ENCODE measurements at places on chromosomes 3 and 15. TPM values are rescaled to one million over a fixed set of nuclear protein-coding genes. Genes with fewer than 3 reads are reported as not detected.
A peak's percentile ranks its signal among the peaks of the same experiment; 100 is the strongest.

The TMCC1 gene
- 38.3 TPM for total RNA-seq

The SH2D7 gene
- total RNA-seq, result not detected

The LMAN1L gene
- total RNA-seq, result 7.8 TPM

The MORC1 gene
- total RNA-seq, result not detected

The TRPM1 gene
- total RNA-seq, result not detected

The DUOXA2 gene
- total RNA-seq, result not detected

The BCHE gene
- 37.1 TPM for total RNA-seq

The SHF gene
- total RNA-seq, result 7.9 TPM

The TMEM212 gene
- not detected for total RNA-seq

The CORO2B gene
- 5.3 TPM for total RNA-seq

The ZNF385D gene
- 12.3 TPM for total RNA-seq

The PYDC2 gene
- not detected for total RNA-seq

GRCh38 chr3:48493203-48493501 is 10.8 kb downstream of the SHISA5 start:
- no peak overlapping the region for H3K27ac ChIP-seq
- H3K4me1 ChIP-seq, result no peaks in the 10 kb centered on the region
- no peak overlapping the region for H3K4me3 ChIP-seq
- no peak for DNase-seq
- H3K27me3 ChIP-seq, result no peaks in the 10 kb centered on the region

- H3K36me3 ChIP-seq, result peaks cover 22% of the 10 kb centered on the region
- peaks cover 44% of the 10 kb centered on the region for H3K4me1 ChIP-seq
- DNase-seq, result no peak
- peak overlapping the region; percentile 93 for H3K27ac ChIP-seq
- no peaks in the 10 kb centered on the region for H3K27me3 ChIP-seq
- peak overlapping the region; percentile 96 for H3K4me3 ChIP-seq
Measured at GRCh38 chr15:78438619-78439285, 736 bp downstream of the IREB2 start.

DNA sequence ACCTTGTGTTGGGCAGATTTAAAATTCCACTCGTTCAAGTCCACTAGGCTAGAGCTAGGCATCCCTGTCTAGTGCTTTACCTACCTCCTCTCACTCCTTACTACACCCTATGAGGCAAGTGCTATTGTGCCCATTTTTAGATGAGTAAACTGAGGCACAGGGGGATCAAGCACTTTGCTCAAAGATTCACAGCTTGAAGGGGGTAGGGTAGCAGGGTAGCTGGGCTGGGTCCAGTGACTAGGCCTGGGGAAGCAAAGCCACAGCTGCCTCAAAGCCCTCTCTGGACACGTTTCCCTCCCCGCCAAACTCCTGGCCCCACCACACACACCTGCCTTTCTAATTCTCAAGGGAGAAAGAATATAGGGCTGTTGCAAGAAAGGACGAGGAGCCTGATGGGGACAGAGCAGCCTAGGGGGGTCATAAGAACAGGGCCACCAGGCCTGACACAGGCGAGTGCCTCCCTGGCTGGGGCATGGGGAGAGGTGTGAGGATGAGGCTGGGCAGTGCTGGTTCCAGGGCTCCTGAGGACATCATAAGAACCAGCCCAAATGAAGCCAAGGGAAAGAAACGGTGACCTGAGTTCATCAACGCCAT is 34.8 kb upstream of the SFMBT1 start:
- H3K36me3 ChIP-seq, result no peaks in the 10 kb centered on the region
- no peak overlapping the region for H3K4me3 ChIP-seq
- no peaks in the 10 kb centered on the region for H3K27me3 ChIP-seq

DNA sequence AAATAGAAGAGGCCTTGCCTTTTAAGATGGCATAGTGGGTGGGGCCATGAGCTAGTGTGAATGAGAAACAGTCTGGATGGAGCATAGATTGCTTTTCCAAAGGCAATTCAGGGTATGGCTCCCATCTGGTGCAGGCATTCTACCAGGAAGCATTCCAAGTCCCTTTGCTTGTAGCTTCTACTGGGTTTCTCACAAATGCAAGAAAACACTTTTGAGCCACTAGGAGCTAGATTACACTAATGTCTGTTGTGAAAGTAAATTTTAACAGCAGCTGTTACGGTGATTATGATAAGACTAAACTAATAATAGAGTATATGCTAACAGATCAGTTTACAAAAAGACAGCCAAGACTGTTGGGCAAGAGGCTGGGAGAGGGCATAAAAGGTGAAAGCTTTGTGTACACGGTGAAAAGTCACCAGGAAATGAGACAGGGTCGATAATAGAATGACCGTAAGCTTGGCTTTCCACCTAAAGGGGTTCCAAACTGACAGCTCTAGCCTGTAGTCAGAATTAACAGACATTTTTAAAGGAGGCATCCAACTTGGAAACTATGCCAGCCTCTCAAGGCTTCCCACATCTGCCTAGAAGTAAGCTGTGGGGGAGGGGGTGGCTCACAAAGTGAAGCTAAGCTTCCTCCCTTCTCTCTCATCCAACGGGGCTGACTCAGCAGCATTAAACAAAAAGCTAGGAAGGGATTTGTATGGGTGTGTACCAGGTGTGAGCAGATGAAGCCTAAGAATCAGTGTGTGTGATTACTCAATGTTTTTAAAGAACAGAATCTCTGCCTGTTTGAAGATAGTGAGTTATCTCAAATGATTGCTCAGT is 61.1 kb upstream of the GPD1L start:
- H3K4me3 ChIP-seq, result no peak overlapping the region
- H3K27ac ChIP-seq, result peak overlapping the region; percentile 70
- DNase-seq, result no peak
- H3K4me1 ChIP-seq, result peaks cover 11% of the 10 kb centered on the region

DNA sequence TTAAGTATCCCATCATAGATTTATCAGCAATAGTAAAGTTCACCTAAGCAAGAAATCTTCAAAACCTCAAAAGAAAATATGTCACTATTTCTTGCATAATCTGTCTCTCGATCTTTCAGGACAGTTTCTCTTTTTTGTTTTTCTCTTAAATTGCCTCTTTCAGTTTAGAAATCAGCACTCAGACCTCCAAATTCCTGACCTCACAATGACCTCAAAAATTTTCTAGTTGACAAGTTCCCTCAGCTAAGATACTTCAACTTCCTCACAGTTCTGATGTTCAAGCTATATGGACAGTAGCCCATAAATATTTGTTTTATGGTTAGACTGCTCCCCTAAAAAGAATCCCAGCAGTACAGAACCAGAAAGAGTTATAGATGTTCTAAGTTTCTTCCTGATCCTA is 24.1 kb downstream of the SLC24A5 start:
- H3K36me3 ChIP-seq, result no peaks in the 10 kb centered on the region
- no peak for DNase-seq
- H3K27ac ChIP-seq, result no peak overlapping the region

GRCh38 chr3:24323272-24323671 is 171.4 kb downstream of the THRB start:
- DNase-seq, result no peak
- no peaks in the 10 kb centered on the region for H3K4me1 ChIP-seq
- H3K27ac ChIP-seq, result no peak overlapping the region

DNA sequence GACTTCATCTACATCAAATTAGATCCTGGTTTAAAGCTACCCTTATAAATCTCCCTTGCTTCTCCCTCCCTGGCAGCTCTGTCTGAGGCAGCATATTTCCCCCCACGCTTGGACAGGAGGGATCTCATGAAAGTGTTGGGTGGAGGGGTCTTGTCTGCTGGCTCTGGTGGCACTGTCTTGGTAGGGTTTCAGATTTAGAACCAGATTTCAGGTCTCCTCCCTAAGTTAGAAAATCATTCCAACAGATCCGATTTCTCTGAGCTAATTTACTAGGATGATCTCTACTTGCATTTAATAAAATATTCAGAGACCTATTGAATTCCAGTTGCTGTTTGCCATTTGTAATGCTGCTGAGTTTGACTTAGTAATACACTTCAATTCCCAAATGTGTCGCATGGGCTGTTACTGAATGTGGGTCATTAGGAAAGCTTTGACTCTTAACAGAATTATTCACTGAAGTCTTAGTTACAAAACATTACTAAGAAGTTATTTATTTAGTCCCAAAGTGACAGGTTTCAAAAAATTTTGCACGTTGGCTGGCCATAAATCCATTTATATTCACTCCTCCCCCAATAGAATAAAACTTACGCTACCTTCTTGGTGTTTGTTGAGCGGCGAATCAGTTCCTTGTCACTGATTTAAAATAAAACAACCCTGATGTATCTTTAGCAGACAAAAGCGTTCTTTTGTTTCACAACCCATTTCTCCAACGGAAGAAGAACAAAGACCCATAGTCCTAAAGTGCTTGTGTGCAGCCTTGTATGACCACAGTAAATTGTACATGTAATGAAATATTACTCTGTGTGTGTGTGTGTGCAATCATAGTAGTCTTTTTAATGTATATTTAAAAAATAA is 84.5 kb downstream of the TRAK1 start:
- no peaks in the 10 kb centered on the region for H3K36me3 ChIP-seq
- no peak overlapping the region for H3K4me3 ChIP-seq
- no peak for DNase-seq

GRCh38 chr3:112555535-112556170 is 6.1 kb downstream of the ATG3 start:
- no peak overlapping the region for H3K27ac ChIP-seq
- H3K4me3 ChIP-seq, result no peak overlapping the region
- DNase-seq, result no peak
- peaks cover 14% of the 10 kb centered on the region for H3K36me3 ChIP-seq
- H3K4me1 ChIP-seq, result peaks cover 13% of the 10 kb centered on the region

DNA sequence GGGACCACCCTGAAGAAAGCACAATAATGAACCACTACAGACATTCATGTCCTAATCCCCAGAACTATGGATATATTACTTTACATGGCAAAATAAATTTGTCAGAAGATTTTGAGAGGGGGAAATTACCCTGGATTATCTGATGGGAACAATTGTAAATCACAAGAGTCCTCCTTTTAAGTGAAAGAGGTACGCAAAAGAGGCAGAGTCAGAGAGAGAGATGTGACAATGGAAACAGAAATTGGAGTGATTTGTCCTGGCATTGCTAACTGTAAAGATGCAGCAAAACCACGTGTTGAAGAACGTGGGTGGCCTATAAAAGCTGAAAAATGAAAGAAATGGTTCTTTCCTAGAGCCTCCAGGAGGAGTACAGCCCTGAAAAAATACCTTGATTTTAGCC is 1121.4 kb upstream of the ALCAM start:
- no peak for DNase-seq
- no peaks in the 10 kb centered on the region for H3K4me1 ChIP-seq
- H3K27ac ChIP-seq, result no peak overlapping the region
- no peaks in the 10 kb centered on the region for H3K27me3 ChIP-seq
- no peak overlapping the region for H3K4me3 ChIP-seq

DNA sequence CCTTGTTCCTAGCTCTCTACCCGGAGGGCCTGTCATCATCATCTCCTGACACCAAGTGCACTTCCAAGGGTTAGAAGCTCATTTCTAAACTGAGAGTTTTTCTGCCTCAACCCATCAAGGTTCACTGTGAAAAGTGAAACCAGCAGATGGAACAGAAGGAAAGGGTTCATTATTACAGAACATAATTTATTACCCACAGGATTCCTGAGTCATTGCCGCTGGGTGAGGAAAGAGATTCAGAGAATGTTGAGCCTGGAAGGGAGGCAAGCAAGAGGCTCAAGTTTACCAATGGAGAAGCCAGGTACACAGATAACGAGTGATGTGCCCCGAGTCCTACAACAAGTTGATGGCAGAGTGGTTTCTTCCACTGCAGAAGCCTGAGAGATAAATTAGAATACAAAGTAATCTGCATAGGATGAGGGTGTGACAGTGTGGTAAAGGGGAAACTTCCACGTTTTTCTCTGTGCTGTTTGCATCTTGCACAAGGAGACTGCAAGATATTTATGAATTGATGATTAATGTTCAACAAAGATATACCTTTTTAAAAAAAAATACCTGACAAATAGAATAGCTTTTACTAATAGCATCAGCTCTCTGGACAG is 80.5 kb upstream of the SETMAR start:
- H3K36me3 ChIP-seq, result no peaks in the 10 kb centered on the region
- H3K4me3 ChIP-seq, result no peak overlapping the region
- no peaks in the 10 kb centered on the region for H3K4me1 ChIP-seq
- no peak overlapping the region for H3K27ac ChIP-seq

DNA sequence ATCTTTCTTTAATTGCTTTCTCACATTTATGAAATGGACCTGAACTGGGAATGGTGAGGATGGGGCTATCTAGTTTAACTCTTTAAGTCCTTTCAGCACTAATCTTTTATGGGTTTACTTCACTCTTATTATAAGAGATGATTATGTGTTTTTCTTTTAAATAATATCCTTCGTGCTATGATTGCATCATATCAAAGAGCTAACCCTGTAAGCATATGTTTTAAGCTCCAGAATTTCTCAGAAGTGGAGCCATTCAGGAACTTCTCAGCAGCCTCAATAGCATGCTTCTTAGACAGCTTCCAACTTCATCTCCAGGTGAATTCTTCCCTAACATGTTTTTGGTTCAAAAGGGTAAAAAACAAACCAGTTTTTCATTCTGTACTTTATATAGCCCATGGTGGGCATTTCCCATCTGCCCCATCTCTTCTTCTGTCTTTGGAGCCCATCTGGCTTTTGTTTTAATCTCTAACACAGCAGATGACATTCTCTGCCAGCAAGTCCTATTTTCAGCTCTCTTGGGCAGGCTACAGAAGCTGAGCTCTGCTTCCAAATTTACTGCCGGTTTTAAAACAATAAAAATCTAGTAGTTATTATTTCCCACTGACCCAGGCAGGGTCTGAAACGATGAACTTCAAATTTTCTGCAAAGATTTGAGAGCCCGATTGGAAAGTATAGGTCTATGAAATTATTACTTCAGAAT is 26.8 kb upstream of the IL1RAP start:
- peak overlapping the region; percentile 59 for H3K4me3 ChIP-seq
- peaks cover 14% of the 10 kb centered on the region for H3K4me1 ChIP-seq
- H3K27ac ChIP-seq, result peak overlapping the region; percentile 36
- H3K36me3 ChIP-seq, result no peaks in the 10 kb centered on the region
- no peak for DNase-seq

- H3K36me3 ChIP-seq, result no peaks in the 10 kb centered on the region
- H3K4me3 ChIP-seq, result no peak overlapping the region
Measured at GRCh38 chr3:60140160-60140559, 1090.3 kb upstream of the CFAP20DC start.

- no peaks in the 10 kb centered on the region for H3K36me3 ChIP-seq
- no peaks in the 10 kb centered on the region for H3K27me3 ChIP-seq
- no peak overlapping the region for H3K4me3 ChIP-seq
- no peak for DNase-seq
Measured at GRCh38 chr15:65363306-65363705, 14.5 kb downstream of the IGDCC3 start.

GRCh38 chr15:29130951-29131839 is 138.4 kb downstream of the NSMCE3 start:
- H3K36me3 ChIP-seq, result no peaks in the 10 kb centered on the region
- no peak overlapping the region for H3K27ac ChIP-seq
- H3K27me3 ChIP-seq, result peaks cover 2% of the 10 kb centered on the region
- no peak overlapping the region for H3K4me3 ChIP-seq
- no peak for DNase-seq
- no peaks in the 10 kb centered on the region for H3K4me1 ChIP-seq

DNA sequence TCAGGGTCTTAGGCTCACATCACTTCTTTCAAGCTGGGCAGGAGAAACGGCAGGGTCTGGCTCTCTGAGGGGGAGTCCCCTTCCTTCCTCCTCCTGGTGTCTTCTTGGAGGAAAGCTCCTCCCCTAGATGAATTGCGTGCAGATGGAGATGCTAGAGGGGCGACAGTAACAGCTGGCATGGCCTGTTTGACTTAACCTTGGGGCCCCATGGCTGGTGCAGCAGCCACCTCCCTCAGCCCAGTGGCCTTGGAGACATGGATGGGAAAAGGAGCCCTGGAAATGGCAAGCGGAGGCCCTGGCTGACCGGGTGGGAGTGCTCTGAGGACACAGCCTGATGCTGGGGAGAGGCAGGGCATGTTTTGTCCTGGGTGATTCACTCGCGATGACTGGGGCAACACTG is 20.2 kb downstream of the PAK6 start:
- no peak overlapping the region for H3K4me3 ChIP-seq
- H3K27me3 ChIP-seq, result peaks cover 4% of the 10 kb centered on the region
- DNase-seq, result no peak
- H3K36me3 ChIP-seq, result no peaks in the 10 kb centered on the region
- H3K27ac ChIP-seq, result no peak overlapping the region
- no peaks in the 10 kb centered on the region for H3K4me1 ChIP-seq

Data from heart left ventricle (tissue), 16 donors.